Activated T-helper 9 cell treated with anti-CD3 and anti-CD28 coated beads, Interleukin-2, amount 50 U/mL, for 16 hours (primary cell): ENCODE measurements at places on chromosomes 1 and 21.
A peak's percentile ranks its signal among the peaks of the same experiment; 100 is the strongest.

DNA sequence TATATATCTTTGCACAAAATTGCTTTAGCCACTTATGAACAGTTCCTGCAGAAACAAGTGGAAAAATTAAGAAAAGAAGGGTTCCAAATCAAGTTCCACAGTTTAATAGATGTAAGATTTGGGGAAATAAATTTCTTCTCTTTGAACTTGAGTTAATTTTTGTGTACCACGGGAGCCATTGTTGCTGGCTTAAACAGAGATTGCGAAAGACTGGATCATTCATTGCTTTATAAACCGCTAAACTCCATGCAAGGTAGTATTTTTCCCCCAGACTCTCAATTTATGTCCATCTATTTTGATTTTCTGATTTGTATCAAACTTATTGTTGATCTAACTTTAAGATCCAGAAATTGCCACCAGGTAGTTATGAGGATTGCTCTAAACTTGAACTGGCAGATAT lies 246.1 kb upstream of the ADGRL4 start:
- DNase-seq: no peak

GRCh38 chr1:103106426-103107341 lies 1.6 kb downstream of the COL11A1 start:
- DNase-seq: no peak

DNA sequence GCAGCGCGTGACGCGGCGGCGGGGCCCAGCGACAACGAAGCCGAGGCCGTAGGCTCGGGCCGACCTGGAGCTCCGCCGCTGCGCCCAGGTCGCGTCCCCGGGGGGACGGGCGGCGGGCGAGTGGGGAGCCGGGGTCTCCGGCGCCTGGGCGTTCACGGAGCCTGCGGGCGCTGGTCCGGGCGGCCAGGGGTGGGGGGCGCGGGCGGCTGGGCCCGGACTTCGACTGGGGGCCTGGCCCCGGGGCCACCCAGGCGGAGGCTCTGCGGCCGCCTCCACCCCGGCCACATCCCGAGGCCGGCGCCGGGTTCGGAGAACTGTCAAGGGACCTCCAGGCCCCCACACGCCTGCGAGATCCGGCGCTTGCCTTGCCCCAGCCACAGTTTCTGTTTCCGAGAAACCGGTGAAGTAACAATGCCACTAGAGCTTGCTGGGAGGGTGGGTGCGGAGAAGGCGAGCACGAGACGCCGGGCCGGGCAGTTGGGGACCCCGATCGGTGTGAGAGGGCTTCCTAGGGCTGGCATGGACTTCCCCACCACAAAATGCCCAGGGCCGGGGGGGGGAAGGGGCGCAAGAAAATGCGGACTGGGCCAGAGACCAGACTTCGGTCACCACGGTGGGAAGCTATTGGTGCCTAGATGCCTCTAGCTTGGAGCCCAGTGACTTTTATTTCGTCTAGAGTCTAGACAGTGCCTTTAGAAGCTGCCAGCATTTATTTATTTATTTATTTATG lies 501 bp downstream of the FBXO6 start:
- peak; percentile 37 for DNase-seq

- DNase-seq: peak; percentile 0
Observed at GRCh38 chr1:88774151-88774556, 90.1 kb downstream of the PKN2 start.

DNA sequence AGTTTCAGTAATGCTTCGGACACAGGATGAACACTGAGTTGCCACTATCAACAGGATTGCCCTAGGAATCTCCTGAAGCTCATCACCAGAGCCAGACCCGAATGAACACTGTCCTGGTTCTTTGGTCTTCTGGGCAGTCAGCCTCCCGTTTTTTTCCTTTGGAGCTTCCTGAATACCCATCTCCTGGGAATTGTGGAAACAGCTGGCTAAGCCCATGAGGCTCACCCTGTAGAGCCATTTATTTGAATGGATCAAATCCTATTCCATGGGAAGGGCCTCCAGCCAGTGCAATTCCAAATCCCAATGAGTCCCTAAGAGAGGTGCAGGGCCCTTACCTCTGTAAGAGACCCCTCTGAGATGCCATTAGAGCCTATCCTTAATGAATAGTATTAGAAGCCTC lies 5.9 kb downstream of the RCSD1 start:
- DNase-seq: no peak

DNA sequence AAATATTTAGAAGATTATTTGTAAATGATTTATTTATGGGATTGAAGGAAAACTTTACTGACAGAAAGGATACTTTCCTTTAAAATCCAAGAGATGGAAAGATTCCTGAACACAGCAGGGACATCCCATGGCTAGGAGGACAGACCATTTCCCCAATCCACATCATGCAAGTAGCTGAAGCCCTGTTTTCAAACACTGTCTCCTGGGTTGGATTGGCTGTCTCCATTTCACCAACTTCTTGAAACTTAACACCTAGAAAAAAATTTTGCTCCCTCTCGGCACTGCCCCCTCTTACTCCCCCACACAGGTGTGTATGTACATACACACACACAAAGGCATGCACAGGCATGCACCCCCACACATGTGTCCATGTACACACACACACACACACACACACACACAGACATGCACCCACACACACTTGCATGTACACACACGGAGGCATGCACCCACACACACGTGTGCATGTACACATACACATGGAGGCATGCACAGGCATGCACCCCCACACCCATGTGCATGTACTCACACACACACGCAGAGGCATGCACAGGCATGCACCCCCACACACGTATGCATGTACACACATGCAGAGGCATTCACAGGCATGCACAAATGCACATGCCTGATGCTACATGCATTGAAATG lies 320.0 kb downstream of the CHRM3 start:
- DNase-seq: no peak
